ENCODE measurements at places on chromosomes 2 and 18.

DNA sequence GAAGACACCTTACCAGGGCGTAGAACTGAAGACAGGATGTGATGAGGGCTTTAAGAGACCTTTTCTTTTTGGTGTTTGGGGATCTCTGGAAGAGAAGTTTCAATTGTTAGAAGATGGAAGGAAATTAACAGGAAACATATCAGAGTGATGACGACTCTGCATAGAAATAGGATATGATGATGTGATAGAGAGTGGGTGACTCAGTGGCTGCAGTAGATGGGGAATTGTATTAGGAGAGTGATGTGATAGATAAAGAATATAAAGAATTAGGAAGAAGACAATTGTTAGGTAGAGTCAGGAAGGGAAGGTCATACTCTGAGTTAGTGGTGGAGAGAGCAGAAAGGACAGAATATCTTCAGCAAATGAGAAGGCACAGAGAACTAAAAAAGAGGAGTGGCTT lies 593.9 kb downstream of the NYAP2 start:
- no peak for DNase-seq

DNA sequence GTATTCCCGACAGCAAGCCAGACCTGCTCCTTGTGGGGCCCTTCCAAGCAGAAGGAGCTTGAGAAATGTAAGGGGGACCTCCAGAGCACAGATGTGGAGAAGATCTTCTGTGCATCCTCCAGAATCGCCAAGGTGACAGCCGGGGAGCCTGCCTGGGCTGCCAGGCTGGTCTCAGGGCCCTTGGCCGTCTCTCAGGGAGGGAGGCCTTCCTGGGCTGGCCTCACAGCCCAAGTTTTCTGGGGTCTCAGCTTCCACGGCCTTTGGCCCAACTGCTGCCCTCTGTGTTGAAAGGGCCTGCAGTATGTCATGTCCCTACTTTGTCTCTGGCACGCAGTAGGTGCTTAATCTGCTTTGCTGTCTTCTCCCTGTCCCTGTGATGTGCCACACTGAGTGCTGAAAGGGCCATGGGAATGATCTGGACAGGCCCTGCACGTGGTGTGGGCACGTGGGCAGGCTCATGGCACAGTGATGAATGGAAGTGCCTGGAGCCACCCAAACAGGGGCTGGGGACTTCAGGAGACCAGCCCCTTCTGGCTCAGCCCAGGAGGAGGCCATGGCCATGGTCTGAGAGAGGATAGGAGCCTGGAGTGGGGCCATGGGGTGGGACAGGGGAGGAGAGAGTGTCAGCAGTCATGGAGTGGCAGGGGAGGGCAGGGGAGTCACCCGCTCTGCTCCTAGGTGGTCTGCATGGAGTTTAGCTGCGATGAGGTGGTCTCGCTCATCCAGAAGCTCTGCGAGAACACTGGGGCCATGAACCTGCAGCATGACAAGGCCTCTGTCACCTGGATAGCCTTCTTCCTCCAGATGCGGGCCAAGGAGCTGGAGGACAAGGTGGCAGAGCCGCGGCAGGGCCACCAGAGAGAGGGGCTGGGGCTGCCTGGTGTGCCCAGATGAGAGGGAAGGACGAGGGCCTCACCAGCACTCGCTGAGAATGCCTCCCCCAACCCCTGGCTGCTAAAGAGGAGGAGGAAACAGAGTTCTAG lies 35.4 kb downstream of the HJURP start:
- no peak for DNase-seq

DNA sequence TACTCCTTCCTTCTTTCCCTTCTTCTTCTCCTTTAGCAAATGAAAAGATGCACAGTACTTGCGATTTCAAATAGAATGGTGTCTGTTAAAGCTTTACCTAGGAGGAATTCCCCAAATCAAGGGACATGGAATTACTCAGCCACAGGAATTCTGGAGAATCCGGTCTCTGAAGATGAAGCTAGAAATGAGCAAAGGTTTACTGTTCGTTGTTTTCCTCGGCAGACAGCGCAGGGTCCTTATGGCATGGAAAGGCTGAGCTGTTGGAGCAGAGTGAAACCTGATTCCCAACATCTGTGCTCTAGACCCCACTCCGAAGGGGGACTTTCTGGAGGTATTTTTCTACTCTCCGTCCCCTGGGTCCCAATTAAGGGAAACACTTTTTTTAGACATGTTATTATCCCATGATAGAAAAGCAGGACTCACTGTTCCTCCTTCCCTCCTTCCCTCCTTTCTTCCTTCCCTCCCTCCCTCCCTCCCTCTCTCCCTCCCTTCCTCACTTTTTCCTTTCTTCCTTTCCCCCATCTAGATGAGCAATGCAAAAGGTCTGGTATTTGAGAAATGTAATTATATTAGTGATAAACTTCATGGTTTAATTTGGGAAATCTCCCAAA lies 47.1 kb downstream of the CDCA7 start:
- peak; percentile 14 for DNase-seq

DNA sequence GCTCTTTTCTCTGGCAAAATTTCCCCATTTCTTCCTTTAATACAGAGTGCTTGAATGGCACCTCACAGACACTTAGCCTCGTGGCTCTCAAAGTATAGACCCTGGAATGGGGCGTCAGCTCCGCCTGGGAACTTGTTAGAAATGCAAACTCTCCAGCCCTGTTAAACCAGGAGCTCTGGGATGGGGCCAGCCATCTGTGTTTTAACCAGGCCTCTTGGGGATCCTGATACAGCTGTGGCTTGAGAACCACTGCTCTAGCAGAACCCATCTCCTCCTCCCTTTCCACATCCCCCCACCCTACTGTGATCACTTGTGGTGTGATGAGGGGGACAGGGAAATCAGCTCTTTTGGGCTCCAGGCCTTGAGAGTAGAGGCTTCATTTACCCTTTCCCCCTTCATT lies 15.9 kb downstream of the LTBP1 start:
- no peak for DNase-seq

- DNase-seq: peak; percentile 39
These were observed 67.3 kb downstream of the SMIM21 start for GRCh38 chr18:75360215-75360614.
